ENCODE measurements at places on chromosomes 2 and 18. TPM values are rescaled to one million over a fixed set of nuclear protein-coding genes. Genes with fewer than 3 reads are reported as not detected.

- DNase-seq: no peak
These were observed 1.3 kb downstream of the CYP27C1 start for GRCh38 chr2:127218812-127219170.

The UPP2 gene
- polyA plus RNA-seq: not detected

The SLC5A7 gene
- polyA plus RNA-seq: 0.15 TPM

The C2orf80 gene
- polyA plus RNA-seq: not detected

- DNase-seq: no peak
These were observed 175.4 kb upstream of the SIX2 start for GRCh38 chr2:45184606-45185005.

The CXCR2 gene
- polyA plus RNA-seq: 0.31 TPM

The MEP1B gene
- not detected for polyA plus RNA-seq

The CNNM4 gene
- 16.4 TPM for polyA plus RNA-seq

Measured in muscle of back (tissue), 13 donors.